ENCODE measurements at places on chromosomes 4 and X.
A peak's percentile ranks its signal among the peaks of the same experiment; 100 is the strongest.

DNA sequence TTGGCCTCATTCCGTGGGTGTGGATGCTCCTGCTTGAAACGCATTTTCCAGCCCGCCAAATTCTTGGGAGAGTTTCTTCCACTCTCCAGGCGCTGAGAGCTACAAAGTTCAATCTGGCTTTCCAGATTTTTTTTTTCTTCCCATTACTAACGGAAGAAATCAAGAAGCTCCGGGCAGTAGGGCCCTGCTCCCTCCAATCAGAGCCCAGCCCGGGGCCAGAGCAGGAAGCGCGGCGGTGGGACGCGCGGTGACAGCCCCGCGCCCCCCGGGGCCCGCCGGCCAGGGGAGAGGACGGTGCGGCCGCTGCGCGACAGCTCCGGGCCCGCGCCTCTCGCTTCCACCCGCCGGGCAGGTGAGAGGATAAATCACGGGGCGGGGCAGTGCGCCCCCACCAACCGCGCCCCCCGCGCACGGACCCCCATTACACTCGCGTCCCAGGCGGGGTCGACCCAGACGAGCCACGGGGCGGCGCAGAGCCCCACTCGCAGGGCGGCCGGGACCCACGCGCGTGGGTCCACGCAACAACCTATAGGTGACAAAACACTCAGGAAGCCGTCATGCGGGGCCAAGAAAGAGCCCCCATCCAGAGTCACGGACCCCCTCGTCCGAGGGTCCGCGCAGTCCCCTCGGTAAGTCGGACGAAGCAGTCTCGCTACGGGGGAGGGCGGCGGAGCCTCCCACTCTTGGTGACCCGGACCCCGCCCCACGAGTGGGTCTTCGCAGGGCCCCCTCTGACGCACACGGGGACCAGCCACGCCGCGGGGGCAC, 868 bp downstream of the AFAP1 start:
- no peak for DNase-seq
- no peaks in the 10 kb centered on the region for H3K4me1 ChIP-seq
- no peaks in the 10 kb centered on the region for H3K36me3 ChIP-seq
- H3K4me3 ChIP-seq, result no peak overlapping the region
- H3K27ac ChIP-seq, result no peak overlapping the region

GRCh38 chrX:154373340-154374306, 811 bp downstream of the FLNA start:
- H3K27ac ChIP-seq, result no peak overlapping the region
- H3K4me1 ChIP-seq, result peaks cover 5% of the 10 kb centered on the region
- no peak for DNase-seq
- H3K4me3 ChIP-seq, result peak overlapping the region; percentile 37

DNA sequence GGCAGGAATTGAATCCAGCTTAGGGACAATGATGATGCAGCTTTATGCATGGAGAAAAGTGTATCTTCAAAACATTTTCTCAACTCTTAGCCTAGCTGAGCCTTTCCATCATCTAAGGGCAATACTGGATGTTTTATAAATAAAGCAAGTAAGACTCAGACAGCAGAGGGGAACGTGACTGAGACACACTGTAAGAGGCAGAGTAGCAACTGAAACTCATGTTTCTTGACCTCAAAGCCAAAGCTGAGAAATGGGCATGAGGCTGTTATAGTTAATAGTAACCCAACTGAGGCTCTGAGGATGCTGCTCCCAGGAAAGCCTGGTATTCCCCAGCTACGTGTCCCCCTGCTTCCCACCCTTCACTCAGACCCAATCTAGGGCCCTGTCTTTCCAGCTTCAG, 44.6 kb downstream of the ARHGEF9 start:
- H3K27me3 ChIP-seq, result no peaks in the 10 kb centered on the region
- no peak for DNase-seq
- H3K4me3 ChIP-seq, result no peak overlapping the region
- peaks cover 19% of the 10 kb centered on the region for H3K4me1 ChIP-seq
- peaks cover 1% of the 10 kb centered on the region for H3K36me3 ChIP-seq

DNA sequence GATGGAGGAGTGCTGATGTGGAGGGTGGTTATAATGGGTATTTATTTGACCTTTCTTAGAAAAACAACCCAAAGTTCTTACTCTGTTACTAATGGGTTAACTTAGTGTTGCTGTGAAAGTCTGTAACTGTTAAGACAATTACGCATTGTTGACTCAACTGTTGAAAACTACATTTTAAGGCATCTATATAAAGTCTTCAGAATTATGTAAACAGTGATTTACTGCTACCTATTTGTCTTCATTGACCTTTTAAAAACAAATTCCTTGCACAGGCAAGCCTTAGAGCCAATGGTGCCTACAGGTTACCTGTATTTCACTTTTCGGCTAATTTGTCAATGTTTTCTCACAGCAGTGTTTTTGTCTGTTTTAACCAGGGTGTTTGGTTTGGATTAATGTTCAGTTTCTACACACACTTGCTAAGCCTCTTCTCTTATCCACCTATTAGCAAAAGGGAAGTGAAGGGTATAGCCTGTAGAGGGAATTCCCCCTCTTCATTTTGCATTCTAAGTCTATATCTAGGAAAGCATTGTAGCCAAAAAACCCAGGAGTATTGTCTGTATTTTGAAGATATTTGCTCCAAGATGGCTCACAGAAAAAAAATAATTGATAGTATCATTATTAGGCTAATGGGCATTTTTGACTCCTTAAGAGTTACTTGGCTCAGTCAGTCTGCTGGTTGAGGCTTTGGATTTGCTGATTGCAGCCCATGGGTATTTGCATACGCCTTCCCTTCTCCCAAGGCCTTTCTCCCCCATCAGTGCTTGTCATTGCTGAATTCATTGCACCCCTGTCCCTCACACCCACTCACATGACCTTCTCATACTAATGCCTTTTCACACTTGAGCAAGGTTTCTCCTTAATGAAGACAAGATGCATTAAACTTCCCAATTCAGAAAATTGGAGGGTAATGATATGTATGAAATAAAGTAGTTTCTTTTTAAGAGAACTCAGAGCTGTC, 30.5 kb downstream of the AFF1 start:
- H3K4me1 ChIP-seq, result peaks cover 17% of the 10 kb centered on the region
- H3K36me3 ChIP-seq, result no peaks in the 10 kb centered on the region
- peak; percentile 2 for DNase-seq

- H3K36me3 ChIP-seq, result peaks cover 2% of the 10 kb centered on the region
- peak overlapping the region; percentile 50 for H3K4me3 ChIP-seq
- peaks cover 14% of the 10 kb centered on the region for H3K4me1 ChIP-seq
- H3K27ac ChIP-seq, result peak overlapping the region; percentile 80
- DNase-seq, result no peak
Measured at GRCh38 chr4:15376145-15376544, 51.7 kb upstream of the C1QTNF7 start.

- no peaks in the 10 kb centered on the region for H3K36me3 ChIP-seq
- peak within 1 kb of the TSS; percentile 32 for H3K4me3 ChIP-seq
- peaks cover 2% of the 10 kb centered on the region for H3K4me1 ChIP-seq
- peaks cover 7% of the 10 kb centered on the region for H3K27me3 ChIP-seq
- no peak within 1 kb of the TSS for H3K27ac ChIP-seq
Measured at GRCh38 chr4:167234316-167234881, at the start of gene SPOCK3. Gene SPOCK3 (minus strand): TSS chr4:167234494.

DNA sequence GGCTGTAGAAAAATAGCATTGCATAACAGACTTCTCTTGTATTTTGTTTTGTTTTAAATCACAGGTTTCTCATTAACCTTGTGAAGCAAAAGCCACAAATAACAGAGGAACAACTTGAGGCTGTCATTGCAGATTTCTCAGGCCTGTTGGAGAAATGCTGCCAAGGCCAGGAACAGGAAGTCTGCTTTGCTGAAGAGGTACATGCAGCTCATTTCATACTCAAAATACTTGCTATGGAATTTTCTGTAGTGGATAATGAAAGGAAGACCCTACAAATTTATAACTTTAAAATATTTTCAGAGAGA, 17.6 kb downstream of the AFP start:
- H3K4me3 ChIP-seq, result no peak overlapping the region
- H3K36me3 ChIP-seq, result no peaks in the 10 kb centered on the region
- H3K27me3 ChIP-seq, result peaks cover 10% of the 10 kb centered on the region
- H3K27ac ChIP-seq, result no peak overlapping the region

DNA sequence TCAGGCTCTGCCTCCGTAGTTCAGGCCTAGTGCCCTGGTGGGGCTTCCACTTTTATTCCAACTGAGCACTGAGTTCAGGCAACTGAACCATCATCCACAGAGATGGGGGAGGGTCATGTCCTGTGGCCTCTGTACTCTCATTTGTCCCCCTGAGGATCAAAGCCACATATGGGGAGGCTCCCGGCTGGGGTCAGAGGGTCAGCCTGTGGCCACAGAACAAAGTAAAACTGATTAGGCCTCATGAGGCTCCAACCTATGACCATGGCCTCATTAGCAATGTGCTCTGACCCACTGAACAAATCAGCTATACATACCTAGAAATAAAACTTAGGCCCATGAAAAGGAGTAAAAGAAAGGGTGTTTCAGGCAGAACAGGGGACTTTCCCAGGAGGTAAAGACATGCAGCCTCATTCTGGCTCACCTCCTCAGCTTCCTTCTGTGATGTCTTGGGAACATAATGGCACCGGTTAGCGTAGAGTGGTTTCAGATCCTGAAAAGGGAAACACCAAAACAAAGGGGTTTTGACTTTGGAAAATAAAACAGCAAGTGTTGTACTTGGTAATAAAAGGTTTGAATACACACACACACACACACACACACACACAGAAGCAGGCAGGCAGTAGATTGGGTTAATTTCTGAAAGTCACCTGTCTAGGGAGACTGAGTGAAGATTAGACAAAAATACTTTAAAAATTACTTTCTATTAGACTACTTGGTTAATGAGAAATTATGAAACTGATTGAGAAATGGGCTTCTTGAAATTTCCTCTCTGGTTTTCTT, 24.3 kb downstream of the TMEM255A start:
- no peak overlapping the region for H3K27ac ChIP-seq
- peaks cover 8% of the 10 kb centered on the region for H3K4me1 ChIP-seq
- no peak overlapping the region for H3K4me3 ChIP-seq
- H3K36me3 ChIP-seq, result peaks cover 1% of the 10 kb centered on the region
- no peak for DNase-seq
- peaks cover 4% of the 10 kb centered on the region for H3K27me3 ChIP-seq

DNA sequence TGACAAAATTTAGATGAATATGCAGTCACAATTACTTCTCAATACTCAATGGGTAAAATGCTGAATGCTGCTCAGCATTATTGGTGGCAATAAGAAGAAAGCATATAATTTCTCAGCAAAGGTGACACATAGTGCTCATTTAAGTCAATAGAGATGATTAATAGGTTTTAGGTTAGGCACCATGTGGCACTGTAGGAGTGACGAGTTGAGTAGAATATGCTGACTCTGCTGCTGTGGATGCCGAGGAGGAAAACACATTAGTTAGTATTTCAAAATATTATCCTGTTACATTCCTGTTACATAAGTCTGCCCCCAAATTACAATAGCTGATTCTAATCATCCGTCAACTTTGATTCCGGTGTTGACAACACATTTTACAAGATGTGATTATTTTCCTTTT, 13.7 kb upstream of the CXCL5 start:
- H3K36me3 ChIP-seq, result no peaks in the 10 kb centered on the region
- no peaks in the 10 kb centered on the region for H3K4me1 ChIP-seq
- no peak overlapping the region for H3K27ac ChIP-seq
- H3K4me3 ChIP-seq, result no peak overlapping the region

Data from memory B cell (primary cell).